ENCODE measurements at places on chromosomes 6 and 20. TPM values are rescaled to one million over a fixed set of nuclear protein-coding genes. Genes with fewer than 3 reads are reported as not detected.

The ZGPAT gene
- polyA plus RNA-seq = 30.0 TPM

The ZNF831 gene
- polyA plus RNA-seq = not detected

The CST1 gene
- not detected for polyA plus RNA-seq

The ELOVL4 gene
- polyA plus RNA-seq = 12.9 TPM

The LPA gene
- not detected for polyA plus RNA-seq

The C20orf204 gene
- 0.35 TPM for polyA plus RNA-seq

The C6orf163 gene
- 2.8 TPM for polyA plus RNA-seq

The HLA-DMB gene
- polyA plus RNA-seq = not detected

The PGC gene
- polyA plus RNA-seq = not detected
